HT-29 (cell line): ENCODE measurements at places on chromosomes 12 and 14. TPM values are rescaled to one million over a fixed set of nuclear protein-coding genes. Genes with fewer than 3 reads are reported as not detected.
A peak's percentile ranks its signal among the peaks of the same experiment; 100 is the strongest.

MCRS1 gene
- 124 and 130 TPM in 2 replicates for total RNA-seq

GRCh38 chr12:3999904-4000303 is 126.7 kb upstream of the PARP11 start:
- no peak for DNase-seq

- DNase-seq, result no peak
Measured at GRCh38 chr12:49730568-49731101, 10.7 kb upstream of the TMBIM6 start.

GRCh38 chr12:94954029-94954685 is 49.3 kb downstream of the NDUFA12 start:
- DNase-seq, result peak; percentile 83

GRCh38 chr12:108604208-108604941 is 6.5 kb upstream of the TMEM119 start:
- DNase-seq, result no peak

DNA sequence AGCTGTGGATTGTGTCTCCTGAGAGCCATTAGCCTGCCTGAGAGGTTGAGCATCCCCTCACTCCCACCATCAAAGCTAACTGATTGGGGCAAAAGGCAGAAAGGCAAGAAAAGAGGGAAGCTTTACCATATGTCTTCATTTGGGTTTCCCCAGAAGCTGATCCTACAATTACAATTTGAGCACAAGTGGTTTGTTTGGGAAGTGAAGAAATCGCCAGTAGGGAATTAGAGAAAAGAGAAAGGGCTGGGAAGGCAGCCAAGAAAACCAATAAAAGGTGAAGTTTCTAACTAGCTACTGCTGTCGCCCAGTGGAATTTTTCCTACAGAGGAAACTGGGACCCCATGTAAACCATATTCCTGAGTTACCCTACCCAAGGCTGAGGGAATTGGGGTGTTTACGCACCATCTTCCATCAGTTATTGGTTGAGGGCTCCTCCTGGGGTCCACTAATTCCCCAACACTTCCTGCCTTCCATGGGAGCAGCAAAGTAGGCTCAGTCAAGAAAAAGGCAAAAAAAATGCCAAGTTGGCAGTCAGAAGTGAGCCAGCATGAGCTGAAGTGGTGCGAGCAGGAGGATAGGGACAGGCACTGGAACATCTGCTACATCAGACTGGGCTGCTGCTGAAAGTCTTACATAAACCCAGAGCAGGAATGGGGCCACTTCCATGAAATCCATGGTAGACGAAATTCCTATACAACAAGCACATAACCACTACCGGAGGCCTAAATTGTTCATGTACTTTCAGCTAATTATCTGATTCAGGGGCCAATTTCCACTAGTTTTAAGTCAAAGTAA is 17.3 kb downstream of the KCNK10 start:
- no peak for DNase-seq

DNA sequence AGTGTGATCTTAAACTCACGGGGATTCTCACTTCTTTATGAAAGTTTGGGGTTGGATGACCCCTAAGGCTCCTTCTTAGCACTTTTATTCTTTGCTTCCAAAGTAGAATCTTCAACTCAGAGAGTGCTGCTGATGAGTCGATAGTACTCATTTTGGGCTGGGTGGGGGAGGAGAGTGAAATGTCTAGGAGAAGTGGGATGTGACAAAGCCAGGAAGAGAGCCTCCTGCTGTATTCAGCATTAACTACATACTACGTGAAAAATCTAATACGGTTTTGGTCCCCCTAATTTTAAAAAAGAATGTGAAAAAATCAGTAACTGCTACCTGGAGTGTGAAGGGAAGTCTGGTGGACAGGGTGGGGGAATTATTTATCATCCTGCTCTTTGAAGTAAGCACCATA is 148.3 kb downstream of the SAMD4A start:
- no peak for DNase-seq

DNA sequence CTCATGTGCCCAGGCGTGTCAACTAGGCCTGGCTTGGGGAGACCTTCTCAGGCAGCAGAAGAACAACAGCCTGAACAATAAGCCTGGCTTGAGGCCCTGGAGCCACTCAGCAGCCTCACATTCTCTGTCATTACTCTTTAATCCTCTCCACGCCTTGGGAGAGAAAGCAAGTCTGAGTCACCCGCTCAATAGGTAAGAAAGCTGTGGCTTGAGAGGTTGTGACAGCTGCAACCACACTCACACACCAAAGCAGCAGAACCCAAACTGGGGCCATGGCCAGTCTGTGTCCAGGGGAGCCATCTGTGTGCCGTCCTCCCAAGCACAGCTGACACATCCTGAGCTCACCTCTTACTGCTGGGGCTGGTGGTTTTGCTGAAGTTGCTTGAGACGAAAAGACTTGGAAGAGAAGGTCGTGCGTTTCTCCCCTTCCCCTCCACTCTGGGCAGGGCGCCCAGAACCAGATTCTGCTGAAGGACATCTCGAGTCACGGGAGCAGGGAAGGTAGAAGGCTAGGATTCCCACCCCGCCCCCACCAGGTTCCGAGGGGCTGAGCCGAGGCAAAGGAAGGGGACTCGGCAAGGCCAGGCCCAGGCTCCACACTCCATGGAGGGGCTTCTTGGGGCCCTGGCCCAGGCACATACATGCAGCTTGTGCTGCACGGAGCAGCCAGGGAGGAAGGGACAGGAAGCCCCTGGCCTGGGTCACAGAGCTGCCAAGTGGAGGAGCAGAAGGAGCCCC is 5.5 kb downstream of the TMEM63C start:
- DNase-seq, result no peak

TSPAN8 gene
- 261 and 269 TPM in 2 replicates for total RNA-seq

GRCh38 chr14:25116607-25117006 is 66.7 kb upstream of the STXBP6 start:
- DNase-seq, result no peak

CLEC4D gene
- total RNA-seq, result not detected in 2 replicates

DCAF5 gene
- total RNA-seq, result 5.3 and 7.8 TPM in 2 replicates

DNA sequence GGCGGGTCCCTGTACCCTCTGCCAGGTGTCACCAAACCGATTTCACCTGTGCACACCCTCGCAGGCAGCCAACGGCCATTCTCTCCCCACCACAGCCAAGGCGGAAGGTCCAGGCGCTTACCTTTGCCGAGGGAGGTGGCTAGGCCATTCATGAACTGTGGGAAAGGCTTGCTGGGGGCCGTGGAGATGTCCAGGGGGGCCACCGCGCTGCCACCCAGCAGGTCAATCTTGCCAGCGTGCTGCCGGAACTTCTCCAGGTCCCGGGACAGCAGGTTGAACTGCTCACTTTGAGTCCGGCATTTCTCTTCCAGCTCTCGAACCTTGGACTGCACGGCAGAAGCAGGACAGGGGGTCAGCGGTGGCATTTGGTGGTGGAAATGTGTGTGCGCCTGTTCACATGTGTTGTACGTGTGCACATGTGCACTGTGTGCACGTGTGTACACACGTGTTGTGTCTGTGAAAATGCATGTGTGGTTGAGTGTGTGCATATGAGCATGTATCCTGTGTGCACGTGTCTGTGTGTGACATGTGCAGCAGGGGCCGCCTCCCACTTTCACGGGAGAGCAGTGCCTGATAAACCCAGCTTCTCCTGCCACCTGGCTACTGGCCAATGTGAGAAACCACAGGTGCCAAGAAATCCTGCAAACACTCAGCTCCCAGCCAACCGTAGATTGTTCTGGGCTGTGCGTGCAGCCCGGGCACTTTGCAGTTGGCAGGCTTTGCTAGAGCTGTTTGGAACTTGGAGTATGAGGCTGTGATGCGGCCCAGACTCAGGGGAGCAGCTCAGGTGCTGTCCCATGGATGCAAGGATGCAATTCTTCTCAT is 118.9 kb downstream of the PIWIL1 start:
- no peak for DNase-seq

ARID4A gene
- 2.9 and 4.7 TPM in 2 replicates for total RNA-seq

DNA sequence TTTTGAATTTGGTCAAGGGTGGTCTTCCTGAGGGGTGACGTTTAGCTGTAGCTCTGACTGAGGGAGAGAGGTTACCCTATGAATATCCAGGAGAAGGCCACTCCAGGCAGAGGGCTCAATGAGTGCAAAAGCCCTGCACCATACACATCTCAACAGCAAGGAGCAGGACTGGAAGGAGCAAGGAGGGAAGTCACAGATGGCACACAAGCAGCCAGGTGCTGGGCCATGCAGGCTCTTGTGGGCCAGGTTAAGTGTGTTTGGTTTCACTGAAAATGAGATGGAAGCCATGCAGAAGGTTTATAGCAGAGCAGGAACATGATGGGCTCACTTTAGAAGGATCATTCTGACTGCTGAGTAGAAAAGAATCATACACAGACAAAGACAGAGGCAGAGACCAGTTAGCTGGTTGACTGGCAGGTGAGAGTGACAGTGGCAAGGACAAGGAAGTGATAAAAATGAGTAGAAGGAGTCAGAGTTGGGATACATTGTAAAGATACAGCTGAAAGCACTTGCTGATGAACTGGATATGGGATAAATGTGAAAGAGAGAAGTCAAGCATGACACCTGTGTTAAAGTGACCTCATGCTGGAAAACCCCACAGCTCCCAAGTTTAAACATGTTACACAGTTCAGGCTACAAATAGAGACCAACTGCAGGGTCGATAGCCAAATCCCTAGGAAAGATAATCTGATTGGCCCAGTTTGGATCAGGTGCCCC is 81.2 kb downstream of the PRKD1 start:
- DNase-seq, result no peak

UNG gene
- total RNA-seq, result 134 and 158 TPM in 2 replicates

GRCh38 chr12:64701283-64701682 is 57.9 kb downstream of the GNS start:
- DNase-seq, result no peak

GRCh38 chr12:93537769-93538168 is 34.7 kb upstream of the SOCS2 start:
- DNase-seq, result no peak

PTPRO gene
- total RNA-seq, result 12.3 and 14.3 TPM in 2 replicates

GRCh38 chr12:103632554-103633216 is 45.6 kb downstream of the STAB2 start:
- DNase-seq, result peak; percentile 83

SERPINA1 gene
- 304 and 307 TPM in 2 replicates for total RNA-seq

GRCh38 chr12:130481392-130481879 is 143.7 kb downstream of the PIWIL1 start:
- no peak for DNase-seq

APOLD1 gene
- 2.1 and 2.4 TPM in 2 replicates for total RNA-seq

RPL36AL gene
- total RNA-seq, result 114 and 130 TPM in 2 replicates

- DNase-seq, result no peak
Measured at GRCh38 chr12:32548691-32549281, 130.3 kb upstream of the DNM1L start.

DNA sequence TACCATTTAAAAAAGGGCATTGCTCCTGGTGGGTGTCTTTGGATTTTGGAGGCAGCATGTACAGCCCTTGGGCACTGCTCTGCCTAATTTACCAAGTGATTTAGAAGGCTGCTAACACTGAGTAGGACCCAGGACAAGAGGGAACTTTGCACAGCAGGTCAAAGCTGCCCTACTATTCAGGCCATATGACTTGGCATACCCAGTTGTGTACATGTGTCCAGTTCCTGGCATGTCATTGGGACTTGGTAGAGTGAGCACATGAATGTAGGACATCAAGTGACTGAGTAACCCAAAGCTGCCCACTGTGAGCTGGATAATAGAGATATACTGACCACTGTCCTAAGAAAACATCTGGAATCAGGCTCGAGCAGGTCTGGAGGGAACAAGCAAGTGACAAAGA is 15.7 kb downstream of the CDKL1 start:
- DNase-seq, result no peak

DNA sequence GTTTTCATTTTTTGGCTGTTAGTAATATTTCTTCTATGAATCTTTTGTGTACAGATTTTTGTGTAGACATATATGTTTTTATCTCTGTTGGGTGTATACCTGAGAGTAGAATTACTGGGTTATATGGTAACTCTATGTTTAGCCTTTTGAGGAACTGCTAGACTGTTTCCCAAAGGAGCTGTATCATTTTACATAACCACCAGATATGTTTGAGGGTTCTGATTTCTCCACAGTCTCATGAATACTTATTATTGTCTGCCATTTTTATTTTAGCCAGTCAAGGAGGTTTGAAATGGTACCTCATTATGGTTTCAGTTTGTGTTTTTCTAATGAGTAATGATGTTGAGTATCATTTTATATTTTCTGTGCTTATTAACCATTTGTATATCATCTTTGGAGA is 1.9 kb downstream of the PCNX4 start:
- DNase-seq, result no peak

- DNase-seq, result no peak
Measured at GRCh38 chr12:28941248-28941647, 207.8 kb upstream of the FAR2 start.

GRCh38 chr12:132108211-132108832 is 35.8 kb downstream of the DDX51 start:
- DNase-seq, result no peak

DNA sequence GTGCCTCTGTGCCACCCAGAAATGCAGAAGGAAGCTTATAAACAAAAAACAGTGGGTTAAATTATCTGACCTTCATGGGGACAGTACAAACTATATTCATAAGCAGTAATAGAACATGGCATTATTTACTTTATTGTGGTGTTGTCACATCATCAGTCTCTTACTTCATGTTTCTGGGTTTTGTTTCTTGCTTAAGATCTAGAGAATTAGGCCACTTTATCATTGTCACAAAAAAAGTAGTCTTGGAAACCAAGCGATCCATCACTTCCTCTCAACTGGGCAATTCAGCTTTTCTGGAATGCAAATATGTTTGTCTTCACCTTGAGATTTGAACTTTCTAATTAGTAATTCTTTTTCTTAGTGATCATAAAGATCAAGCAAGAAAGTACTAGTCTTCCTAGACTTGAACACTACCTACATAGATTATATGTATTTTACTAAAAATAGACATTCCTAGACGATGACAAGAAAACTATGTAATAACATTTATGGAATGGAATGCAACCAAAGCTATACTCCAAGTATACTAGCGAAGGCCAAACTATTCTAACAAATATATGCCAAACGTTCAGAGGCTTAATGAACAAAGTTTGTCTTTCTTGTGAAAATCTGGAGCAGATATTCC is 363.4 kb downstream of the DAD1 start:
- DNase-seq, result no peak

DNA sequence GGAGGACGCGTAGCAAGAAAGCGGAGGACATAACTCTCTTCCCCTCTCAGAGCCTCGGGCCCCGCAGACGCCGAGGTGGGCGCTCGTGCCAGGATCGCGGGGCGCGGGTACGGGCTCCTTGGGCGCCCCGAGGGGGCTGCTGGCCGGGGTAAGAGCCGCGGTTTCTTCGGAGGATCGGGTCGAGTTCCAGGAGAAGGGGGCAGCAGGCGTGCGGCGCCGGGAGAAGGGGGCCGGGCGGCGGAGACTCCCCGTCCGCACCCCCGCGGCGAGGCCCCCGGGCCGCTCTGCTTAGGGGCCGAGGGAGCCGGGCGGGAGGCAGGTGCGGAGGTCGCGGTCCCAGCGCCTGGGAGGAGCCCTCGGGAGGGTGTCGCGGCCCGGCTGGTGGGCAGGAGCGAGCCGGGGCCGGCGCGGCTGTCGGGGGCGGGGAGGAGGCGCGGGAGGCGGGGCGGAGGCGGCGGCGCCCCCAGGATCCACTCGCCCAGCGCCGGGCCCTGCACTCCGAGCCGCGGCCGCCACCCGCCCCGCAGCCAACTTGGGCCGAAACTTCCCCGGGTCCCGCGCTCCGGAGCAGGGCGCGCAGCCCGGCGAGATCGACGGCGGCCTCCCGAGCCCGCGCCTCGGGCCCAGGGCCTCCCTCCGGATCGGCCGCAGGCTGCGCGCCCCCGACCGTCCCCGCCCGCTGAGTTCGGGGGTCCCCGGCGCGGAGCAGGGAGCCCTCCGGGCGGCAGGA is 64.4 kb downstream of the FBXL14 start:
- no peak for DNase-seq

PNN gene
- total RNA-seq, result 20.5 and 26.6 TPM in 2 replicates

- DNase-seq, result no peak
Measured at GRCh38 chr12:121765573-121765972, 27.9 kb downstream of the RHOF start.
